NCI-H1694 treated with DMSO at 0.1 percent for 48 hours (cell line): ENCODE measurements at places on chromosomes 13 and 19.

DNA sequence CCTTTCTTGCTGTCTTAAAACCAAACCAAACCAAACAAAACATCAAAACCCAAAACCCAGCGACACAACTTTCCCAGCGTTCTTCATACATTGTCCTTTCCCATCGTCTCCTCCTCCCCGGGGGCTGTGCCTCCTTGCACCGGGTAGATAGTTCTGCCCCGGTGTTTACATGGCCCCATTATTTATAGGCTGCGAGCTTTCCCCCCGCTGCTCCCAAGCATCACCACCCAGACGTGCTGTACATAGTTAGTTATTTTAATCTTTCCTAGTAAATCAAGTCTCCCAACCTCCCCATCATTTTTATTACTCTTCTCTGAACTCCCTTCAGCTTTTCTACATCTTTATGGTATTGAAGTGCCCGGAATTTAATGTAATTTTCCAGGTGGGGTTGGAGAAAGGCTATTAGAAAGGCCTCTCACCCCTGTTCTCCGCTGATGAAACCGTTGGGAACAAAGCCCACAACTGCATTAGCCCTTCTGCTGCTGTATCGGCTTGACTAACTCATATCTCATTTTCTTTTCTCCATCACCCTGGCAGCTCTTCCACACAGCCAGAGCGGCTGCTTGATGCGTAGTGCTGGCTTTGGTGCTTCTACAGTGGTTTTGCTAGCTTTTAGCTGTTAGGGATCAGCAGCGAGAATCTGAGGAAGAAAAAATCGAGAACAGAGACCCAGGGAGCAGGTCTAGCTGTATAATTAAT, 53.1 kb downstream of the FGF9 start:
- no peak for DNase-seq

DNA sequence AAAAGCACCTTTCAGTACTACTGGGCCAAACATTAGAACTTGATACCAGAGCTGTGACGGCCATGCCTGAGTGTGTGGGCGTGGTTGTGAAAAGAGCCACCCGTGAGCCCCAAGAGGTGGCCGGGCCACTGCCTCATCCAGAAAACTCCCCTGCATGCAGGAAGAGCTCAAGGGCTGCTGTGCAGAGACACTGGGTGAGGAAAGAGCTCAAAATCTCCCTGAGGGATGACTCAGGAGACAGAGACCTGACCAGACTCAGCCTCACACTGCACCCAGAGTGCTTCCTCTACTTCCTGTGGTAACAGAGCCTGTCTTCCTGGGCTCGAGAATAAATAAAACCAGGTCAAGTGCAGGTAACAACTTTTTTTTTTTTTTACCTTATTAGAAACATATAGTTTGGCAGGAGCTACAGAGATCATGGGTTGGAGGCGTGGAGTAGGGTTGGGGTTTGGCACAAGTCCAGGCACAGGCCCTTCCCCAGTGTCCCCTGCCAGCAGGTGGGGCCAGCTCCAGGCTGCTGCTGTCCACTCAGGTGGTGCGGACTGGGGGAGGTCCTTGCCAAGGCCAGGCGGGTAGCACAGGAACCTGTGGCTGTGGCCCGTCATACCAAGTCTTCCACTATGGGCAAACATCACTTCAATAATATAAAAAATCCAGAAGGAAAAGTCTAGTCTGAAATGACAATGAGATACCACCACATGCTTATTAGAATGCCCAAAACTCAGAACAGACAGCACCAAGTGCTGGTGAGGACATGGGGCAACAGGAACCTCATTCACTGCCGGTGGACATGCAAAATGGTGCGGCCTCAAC, 25.5 kb downstream of the ELL start:
- no peak for DNase-seq

DNA sequence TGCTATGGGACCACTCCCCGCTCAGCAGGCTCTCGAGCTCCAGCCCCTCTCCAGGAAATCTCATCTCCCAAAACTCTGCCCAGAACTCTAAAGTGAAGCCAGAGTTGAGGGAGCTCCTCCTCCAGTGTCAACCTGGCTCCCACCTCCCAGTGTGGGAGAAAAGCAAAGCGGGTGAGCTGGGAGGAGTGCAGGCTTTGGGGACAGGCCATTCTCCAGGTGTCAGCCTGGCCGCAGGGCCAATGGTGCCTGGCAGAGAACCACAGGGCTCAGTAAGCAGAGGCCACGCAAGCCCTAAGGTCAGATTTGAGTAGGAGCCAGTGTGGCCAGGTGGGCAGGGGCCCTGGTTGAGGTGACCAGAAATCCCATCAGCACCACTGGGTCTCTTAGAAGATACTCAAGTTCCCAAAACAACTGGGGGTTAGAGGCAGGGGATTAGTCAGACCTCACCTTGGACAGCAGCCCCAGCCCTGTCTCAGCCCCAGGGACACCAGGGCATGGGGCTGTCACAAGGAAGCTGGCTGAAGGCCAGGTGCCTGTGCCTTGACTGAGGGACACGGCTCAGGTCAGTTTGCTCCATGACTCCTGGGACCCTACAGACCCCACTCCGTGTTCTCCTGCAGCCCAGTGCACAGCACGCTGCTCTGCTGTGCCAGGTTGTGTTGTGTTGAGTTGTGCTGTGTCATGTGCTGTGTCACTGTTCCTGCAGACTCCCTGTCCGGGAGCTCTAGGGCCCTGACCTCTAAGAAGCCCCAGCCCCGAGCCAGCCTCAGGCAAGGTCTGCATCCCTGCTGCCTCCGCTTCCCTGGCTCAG, 2.8 kb upstream of the ZNF181 start:
- no peak for DNase-seq

DNA sequence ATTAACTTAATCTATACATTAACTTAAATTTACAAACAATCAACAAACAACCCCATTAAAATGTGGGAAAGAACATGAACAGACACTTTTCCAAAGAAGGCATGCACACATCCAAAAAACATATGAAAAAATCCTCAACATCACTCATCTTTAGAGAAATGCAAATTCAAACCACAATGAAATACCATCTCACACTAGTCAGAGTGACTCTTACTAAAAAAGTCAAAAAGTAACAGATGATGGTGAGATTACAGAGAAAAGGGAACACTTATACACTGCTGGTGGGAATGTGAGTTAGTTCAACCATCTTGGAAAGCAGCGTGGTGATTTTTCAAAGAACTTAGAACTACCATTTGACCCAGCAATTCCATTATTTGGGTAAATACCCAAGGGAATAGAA, 759.2 kb upstream of the SLITRK1 start:
- no peak for DNase-seq

DNA sequence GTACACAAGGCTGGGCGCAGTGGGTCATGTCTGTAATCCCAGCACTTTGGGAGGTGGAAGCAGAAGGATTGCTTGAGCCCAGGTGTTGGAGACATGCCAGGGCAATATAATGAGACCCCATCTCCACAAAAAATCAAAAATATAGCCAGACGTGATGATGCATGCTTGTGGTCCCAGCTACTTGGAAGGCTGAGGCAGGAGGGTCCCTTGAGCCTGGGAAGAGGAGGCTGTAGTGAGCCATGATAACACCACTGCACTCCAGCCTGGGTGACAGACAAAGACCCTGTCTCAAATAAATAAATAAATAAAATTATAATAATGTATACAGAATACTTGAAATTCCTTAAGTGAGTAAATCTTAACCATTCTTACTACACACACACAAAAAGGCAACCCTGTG, 127.7 kb downstream of the SPRY2 start:
- DNase-seq, result no peak

DNA sequence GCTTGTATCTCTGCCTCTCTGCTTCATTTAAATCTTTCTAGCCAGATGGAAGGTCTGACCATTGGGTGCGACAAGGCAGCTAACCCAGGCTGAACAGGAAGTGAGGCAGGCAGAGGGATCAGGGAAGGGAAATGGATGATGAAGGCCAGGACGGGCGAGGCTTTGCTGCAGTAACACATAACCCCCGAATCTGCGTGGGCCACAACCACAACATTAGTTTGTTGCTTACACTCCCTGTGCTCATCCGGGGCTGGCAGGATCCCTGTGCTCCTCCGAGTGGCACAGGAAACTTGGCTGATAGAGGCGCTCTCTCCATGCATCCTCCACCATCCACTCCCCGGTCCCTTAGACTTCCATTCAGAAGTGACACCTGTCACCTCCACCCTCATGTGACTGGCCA, 1.1 kb upstream of the FLT3LG start:
- no peak for DNase-seq

DNA sequence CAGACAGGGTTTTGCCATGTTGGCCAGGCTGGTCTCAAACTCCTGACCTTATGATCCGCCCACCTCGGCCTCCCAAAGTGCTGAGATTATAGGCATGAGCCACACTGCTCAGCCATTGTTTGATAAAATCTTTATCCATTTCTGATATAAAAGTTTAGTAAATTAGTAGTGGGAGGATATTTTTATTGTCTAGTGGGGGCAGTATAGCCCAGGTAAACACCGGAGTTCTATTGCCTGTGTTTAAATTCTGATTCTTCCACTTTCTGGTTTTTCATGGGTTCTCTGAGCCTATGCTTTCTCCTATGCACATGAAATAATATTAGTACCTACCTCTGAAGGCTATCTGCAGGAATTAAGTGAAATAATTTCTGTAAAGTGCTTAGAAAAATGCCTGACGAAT, 20.1 kb upstream of the ARHGEF18 start:
- no peak for DNase-seq

GRCh38 chr13:108609353-108609752, 20.1 kb upstream of the MYO16 start:
- peak; percentile 34 for DNase-seq

DNA sequence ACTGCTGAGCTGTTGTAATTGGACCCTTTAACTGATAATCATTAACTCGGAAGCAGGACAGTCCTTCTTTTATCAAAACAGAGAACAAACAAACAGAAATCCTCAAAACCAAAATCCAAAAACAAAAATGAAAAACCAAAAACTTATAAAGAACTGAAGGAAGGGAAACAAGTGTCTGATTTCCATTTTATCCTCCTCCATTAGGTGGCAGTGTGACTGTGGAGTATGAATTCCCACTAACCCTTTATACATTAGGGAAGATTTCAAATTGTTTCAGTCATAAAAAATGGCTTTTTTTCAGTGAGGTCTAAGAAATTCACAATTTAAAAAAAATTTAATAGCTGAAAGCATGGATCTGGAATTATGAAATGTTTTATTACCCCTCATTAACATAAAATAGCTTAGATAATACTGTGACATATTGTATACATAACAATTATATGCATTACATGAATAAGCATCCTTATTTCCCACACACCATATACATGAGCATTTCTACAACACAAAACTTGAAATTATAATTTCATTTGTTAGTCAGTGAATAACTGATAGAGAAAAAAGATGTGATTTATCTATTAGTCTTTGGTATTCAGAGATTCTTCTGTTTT, 1074.3 kb upstream of the PCDH9 start:
- peak; percentile 27 for DNase-seq

GRCh38 chr13:110128546-110128945, 178.4 kb downstream of the COL4A1 start:
- no peak for DNase-seq
